ENCODE measurements at places on chromosomes 5 and 9.

DNA sequence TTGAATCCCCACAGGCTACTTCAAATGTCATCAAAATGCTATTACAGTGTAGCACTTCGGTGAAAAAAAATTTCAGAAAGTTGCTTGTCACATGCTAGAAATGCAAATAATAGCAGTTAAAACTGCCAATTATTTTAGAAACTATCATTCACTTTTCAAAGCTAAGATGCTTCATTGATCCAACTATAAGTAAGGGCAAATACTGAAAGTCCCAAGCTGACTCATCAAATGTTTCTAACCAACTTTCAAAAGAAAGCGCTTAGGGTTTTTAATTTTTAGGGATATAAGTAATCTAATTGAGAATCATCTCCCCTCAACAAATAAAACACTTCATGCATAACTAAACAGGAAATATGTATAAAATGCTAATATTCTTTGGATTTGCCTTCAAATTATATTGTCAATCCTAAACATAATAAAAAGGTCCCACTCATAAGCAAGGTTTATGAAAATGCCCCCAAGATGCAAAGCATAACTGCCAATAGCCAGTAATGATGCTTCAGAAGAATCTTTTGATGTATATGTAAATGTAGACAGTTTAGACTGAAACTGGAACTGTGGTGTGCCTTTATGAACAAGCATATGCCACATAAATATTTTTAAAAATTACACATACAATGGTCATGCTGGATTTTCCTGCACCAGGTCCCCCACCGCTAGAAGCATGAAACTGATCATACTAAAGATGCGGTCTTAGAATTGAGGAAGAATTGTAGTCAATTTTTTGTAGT lies 12.2 kb downstream of the ACTL7A start:
- DNase-seq: no peak

- DNase-seq: no peak
These were observed 7.3 kb upstream of the AMBP start for GRCh38 chr9:114085387-114085789.

- no peak for DNase-seq
These were observed 1240.1 kb upstream of the WWC1 start for GRCh38 chr5:167051402-167051768.

DNA sequence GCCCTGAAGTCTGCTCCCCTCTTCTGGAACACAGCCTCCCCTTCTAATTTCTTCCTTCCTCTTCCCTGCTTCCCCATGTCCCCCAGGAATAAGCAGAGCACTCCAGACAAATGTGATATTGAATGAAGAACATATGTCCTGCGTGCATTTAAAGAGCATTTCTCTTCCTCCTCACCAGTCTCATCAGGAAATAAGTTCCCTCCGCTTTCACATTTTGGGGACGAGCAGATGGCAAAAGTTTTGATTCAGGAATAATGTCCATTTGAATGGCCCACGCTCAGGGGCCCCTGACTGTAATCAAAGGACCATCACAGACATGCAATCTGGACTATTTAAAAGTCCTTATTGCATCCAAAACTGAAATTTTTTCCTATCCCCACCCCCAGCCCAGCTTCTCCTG lies 316.1 kb downstream of the CDK5RAP2 start:
- DNase-seq: no peak

DNA sequence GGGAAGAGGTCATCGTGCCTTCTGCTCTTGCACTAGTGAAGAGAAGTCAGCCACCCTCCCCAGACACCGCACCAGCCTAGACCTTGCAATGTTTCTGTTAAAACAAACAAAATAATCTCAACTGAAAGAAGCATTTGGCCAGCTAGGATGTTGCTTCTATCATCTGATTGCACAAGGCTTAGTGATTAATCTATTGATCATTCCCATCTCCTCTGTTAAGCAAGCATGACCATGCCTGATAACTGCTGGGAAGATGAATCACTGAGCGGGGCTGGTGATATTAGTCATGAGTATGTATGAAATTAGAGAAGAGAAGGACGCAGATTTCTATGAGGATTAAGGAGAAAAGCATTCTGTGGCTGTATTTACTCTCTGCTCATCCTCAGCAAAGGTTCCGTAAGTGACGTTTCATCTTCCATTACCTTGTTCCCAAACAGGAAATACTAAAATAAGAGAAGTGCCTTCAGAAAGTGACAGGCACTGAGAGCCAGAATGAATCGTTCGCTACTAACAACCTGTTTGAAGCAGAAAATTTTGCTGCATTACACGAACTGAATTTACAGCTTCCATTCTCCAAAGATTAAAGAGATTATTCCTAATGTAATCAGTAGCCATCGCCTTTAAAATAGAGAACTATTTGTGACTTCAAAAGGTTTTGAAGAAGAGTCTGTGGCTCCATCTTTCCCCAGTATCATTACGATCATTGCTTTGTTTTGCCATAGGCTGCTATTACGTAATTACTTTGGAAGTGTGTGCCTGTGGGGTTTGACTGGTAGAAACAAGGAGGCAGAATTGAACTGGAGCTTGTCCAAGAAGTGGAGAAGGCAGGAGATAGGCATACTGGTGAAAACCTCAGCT lies 219.1 kb downstream of the MED10 start:
- no peak for DNase-seq

GRCh38 chr9:82495884-82496777 lies 507.6 kb downstream of the SPATA31D1 start:
- DNase-seq: no peak

GRCh38 chr9:107144475-107144874 lies 138.6 kb upstream of the RAD23B start:
- DNase-seq: no peak

GRCh38 chr5:145204743-145205142 lies 630.4 kb downstream of the PRELID2 start:
- no peak for DNase-seq

DNA sequence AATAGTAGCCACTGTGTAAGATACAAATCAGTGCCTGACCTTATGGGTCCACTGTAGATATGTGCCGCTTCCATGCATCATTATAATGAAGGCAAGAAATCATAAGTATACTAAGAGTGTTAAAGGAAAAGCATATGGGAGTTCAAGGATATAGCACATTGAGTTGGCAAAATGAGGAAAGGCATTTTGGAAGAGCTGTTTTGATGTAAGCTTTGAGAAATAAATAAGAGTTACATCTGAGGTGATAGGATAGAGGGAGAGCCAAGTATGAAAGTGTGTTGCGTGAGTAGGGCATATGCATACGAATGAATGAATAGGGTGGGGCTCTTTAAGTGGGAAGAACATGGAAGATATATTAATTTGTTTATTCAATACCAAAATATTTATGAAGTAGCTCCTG lies 101.0 kb upstream of the DMAC1 start:
- no peak for DNase-seq

GRCh38 chr9:78828521-78828920 lies 531.6 kb downstream of the PSAT1 start:
- DNase-seq: no peak

DNA sequence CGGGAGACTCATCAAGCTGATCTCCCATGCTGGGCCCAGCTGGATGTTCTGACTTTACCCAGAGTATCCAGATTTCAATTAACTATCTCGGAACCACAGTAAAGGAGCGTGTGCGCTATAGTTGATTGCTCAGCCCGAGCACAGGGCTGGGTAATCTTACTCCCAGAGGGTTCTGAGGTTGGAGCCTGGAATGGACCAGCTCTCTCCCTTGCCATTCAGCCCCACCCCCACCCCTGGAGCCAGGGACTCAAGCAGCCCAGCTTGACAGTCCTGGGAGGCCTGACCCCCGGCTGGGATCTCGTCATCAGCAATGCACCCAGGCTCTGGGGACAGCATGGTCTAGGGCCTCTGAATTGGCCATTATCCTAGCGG lies 23.7 kb upstream of the PTGES start:
- DNase-seq: no peak

DNA sequence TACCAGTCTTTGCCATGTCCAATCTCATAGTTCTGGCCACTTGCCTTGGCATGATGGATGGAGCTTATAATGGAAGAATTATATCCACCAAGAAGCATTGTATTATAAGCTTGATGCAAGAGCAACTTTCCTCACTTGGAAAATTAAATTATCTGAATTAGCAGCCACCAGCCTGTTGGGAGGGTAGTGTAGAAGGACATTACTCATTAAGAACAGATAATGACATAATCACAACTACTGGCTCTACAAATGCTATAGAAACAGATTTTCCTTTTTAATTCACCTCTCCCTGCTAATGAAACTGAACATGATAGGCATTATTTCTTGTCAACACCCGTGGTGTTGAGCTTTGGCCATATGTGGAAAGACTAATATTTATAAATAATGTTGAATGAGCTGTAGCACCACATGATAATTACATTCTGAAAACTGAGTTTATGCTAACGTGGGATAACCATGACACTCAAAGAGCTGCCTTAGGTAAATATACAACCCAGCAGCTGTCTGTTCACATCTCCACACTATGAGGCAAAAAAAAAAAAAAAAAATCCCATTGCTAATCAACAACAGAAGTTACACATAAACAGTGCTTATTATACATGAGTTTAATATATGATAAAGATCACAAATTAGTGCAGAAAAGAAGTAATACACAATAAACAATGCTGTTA lies 48.1 kb upstream of the NR4A3 start:
- DNase-seq: no peak

GRCh38 chr9:127863191-127863621 lies 8.7 kb upstream of the ENG start:
- no peak for DNase-seq

DNA sequence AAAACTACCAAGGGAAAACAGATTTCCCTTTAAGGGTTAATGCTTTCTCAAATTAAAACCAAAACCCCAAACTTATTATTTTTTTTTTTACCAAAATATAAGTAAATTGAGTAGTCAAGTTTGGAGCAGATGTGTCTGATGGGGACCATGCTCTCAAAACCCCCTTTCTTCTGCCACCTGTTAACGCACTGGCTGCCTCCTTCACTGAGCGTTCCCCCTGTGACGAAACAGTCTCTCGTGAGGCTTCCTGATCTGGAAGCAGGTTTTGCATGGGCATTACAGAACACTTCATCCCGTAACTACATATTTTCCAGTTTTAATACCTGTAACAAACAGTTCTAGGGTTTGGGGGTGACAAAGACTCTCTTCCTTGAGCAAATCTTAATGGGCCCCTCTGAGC lies 59.4 kb downstream of the ANKH start:
- DNase-seq: no peak

- no peak for DNase-seq
These were observed 288.5 kb downstream of the MEF2C start for GRCh38 chr5:88594441-88594840.

GRCh38 chr9:134895908-134896833 lies 15.6 kb downstream of the FCN2 start:
- no peak for DNase-seq

DNA sequence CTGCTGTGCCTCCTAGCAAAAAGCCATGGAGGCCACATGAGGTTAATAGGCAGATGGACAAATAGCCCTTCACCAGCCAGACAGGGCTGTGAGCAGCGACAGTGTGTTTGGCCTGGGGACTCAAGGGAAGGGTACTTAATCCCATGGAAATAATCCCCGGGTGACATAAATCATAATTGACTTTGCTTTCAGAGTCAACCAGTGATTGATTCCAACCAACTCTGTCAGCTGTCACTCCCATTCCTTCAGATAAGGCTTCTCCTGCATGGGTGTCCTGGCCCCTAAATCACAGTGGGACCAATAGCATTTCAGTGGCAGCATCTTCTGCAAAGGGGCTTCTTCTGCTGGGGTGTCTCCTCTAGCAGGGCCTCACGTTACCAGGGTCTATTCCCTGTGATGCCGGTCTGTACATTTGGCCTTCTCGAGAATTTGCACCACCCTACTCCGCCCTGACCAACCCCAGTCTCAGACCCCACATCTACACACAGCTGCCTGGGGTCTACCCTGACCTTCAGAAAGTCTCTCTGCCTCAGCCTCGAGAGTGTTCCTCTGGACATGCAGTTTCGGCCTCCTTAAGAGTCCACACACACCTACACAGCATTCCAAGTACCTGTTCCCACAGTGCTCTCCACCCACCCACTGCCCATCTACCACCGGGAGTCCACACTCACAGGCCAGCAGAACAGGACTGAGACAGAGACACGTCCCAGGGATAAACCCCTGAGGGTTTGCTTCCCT lies 3.7 kb downstream of the CLTB start:
- no peak for DNase-seq

DNA sequence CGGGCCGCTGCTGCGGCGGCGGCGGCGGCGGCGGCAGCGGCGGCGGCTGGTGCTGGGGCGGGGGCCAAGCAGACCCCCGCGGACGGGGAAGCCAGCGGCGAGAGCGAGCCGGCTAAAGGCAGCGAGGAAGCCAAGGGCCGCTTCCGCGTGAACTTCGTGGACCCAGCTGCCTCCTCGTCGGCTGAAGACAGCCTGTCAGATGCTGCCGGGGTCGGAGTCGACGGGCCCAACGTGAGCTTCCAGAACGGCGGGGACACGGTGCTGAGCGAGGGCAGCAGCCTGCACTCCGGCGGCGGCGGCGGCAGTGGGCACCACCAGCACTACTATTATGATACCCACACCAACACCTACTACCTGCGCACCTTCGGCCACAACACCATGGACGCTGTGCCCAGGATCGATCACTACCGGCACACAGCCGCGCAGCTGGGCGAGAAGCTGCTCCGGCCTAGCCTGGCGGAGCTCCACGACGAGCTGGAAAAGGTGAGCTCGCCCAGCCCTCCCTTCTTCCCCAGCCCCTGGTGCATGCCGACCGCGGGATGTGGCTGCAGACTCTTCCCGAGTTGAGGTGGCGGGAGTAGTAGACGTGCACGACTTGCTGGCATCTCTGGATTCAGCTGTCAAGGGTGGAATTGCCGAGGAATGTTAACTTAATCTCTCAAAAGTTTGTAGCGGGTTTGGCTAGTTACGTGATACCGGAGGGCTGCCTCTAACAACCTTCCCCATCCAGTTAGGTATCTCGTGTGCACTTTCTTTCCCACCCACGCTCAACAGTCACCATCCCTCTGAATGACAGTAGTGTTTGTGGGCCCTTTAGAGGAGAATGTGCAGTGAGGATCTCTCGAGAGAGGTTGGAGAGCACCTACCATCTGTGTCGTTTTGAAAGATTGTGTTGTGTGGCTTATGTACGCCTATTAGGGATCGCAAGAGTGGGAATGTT lies 932 bp downstream of the SLC12A2 start:
- DNase-seq: peak; percentile 17

- no peak for DNase-seq
These were observed 500.4 kb downstream of the TUSC1 start for GRCh38 chr9:25177858-25178257.

GRCh38 chr9:136947955-136948510 lies 3.0 kb downstream of the C8G start:
- no peak for DNase-seq

DNA sequence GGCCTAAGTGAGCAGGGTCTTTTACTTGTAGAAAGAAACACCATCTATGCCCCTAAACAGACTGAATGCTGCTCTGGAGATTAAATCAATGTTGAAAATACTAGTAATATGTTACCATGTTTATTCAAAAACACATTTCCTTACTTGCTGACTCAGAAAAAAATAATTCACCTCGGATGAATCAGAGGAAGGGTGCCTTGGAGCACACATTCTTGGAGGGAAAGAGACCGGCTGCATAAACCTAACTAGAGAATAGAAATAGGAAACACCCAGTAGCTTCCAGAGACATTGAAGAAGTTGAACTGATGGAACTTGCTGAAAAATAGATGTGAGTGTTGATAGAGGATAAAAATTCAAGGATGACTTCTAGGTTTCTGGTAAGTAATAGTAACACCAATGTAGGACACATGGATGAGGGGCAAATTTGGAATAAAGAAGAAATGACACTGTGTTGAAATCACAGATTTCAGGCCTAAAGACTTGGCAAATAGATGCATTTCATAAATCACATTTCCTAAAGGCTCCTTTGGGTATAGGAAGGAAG lies 76.9 kb upstream of the MINAR2 start:
- DNase-seq: no peak

- no peak for DNase-seq
These were observed 113.1 kb downstream of the FBXL7 start for GRCh38 chr5:15612915-15613635.

GRCh38 chr5:27315363-27316270 lies 277.2 kb upstream of the CDH9 start:
- no peak for DNase-seq

All from stimulated activated CD4-positive, alpha-beta T cell treated with anti-CD3 and anti-CD28 coated beads, Interleukin-1b, Interleukin-23, amount 100 ng/mL, for 24 hours (primary cell).